HEK293T (cell line): ENCODE measurements at places on chromosomes 1 and 21.

DNA sequence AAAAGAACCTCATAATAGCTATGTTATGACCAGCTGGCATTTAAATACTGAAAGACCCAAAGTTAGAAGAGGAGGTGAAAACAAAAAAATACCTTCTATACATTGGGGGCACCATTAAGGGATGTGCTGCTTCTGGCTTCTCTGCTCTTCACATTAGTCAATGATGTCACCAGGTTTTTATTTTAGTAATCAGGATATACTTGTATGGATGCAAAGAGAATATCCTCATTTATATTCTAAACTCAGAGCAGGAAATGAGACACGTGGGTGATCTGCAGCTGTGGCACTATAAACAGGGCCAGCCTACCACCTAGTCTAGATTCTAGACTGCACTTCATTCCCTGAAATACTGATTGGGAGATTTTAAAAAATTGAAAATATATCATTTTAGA is 51.2 kb downstream of the WLS start:
- DNase-seq, result no peak

- no peak for DNase-seq
Observed at GRCh38 chr1:222043444-222044292, 301.8 kb upstream of the DUSP10 start.

DNA sequence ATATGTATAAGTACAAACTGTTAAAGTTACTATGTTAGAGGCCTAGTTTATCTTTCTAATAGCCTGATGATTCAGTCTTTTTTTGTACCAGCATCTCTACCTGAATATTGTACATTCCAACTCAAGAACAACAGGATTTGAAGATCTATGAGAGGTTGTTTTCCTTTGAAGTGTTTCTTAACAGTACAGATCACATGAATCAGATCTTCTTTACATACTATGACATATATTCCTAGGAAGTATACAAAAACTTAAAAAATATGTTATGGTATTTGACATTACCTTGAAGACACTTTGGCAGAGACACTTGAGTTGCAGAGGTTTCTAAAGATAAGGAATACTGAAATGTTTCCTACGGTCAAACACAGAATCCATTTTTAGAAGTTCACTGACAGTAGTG is 1280.9 kb downstream of the KCNT2 start:
- DNase-seq, result no peak

DNA sequence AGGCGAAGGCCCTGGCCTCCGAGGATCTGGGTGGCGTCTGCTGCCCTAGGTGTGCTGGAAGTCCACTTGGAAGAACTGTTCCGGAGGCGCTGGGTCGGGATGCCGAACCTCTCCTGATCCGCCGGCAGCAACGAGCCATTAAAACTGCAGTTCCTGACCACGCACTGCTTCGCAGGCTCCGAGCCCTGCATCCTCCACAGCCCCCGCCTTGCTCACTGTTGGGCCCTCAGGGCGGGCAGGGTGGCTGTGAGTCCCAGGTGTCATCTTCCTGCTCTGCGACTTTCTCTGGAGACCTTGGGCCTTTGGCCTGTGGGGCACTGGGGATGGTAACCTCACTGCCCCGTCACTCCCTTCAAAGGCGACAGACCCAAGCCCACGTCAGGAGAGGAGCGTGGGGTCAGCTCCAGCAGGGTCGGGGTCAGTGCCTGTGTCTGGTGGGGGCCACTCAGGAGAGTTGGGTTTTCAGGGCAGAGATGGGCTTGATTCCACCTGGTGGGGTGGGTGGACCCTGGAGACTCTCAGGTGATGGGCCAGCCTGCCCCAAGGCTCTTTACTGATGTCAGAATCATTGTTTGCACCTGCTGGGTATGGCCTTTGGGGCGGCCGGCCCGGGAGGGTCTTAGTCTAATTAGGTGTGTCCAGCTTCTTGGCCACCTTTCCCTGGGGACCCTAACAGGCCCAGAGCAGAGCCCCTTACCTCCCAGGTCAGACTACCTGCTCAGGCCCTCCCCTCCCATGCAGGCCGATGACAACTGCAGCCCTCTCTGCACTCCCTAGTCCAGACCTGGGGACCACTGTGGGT is 3.1 kb downstream of the PRXL2B start:
- no peak for DNase-seq

- DNase-seq, result no peak
Observed at GRCh38 chr1:184952428-184952827, 21.9 kb downstream of the NIBAN1 start.

- no peak for DNase-seq
Observed at GRCh38 chr1:59432531-59433439, 135.9 kb downstream of the FGGY start.

DNA sequence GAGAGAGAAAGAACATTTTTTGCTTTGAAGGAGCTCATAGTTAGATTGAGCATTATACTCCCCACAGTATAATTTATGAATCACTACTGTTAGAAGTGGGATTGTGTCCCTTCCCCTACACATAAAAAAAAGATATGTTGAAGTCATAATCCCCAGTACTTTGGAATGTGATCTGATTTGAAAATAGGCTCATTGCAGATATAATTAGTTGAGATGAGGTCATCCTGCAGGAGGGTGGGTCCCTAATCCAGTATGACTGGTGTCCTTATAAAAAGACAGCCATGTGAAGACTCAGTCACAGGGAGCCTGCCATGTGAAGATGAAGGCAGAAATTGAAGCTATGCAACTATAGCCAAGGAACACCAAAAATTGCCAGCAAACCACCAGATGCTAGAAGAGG is 76.4 kb downstream of the TGFB2 start:
- DNase-seq, result no peak

DNA sequence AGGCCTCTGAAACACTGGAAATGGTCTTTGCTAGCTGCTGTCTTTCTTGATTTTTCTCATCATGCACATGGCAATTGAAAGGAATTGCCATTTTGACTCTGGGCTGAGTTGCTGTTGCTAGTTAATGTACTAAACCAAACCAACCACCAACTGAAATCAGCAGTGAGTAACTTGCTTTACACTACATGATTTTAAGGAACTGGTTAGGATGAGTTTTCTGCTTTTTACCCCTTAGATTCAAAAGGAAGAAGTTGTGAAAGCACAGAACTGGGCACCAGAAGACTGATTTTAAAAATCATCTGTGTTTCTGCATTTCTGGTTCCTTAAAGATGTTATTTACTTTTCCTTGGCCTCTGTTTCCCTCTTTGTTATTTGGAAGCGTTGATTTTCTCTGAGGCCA is 361.9 kb downstream of the HLX start:
- no peak for DNase-seq

DNA sequence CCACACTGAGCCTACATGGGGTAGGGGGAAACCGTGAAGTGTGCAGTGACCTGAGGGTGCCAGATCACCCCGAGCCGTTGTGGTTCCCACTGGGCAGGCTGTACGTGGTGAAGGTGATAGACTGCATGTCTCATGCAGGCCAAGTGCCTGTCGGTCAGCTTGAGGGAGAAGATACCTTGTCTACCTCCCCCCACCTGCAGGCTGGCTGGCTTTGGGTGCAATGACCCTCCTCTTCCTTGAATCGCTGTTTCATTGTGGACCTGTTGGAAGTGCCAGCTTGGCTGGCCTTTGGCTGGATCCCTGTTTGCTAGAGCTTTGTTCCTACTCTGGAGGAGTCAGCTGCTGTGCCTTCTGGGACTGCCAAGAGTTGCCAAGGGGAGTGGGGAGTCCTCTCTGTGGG is 92.5 kb downstream of the GALNT2 start:
- DNase-seq, result no peak

DNA sequence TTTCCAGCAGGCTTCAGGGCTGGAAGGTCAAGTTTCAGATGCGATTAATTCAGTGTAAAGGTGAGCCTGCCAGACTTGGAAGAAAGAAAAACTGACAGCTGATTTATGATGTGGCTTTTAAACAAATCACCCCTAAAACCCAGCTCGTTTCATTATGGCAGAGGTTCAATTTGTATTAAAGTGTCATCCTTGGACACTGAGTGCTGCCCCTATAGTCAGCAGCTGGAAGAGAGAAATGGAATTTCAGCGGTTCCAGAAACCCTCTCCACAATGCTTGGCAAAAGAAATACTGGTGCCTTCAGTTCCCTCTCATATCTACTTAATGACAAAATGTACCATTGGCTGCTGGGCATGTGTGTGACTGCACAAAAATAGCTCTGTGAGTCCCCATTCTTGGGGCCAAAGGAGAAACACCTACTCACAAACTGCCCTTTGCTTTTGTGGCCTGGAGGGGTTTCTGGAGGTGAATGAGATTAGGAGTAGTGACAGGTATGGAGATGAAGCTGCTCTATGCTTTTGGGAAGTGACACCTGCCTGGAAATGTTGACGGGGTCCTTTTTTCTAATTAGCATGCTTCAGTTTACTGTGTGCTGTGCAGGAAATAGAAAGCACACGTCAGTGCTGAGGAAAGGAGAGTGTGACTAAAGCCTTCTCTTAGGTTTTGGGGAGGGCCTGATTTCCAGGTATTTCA is 95.1 kb upstream of the TSPAN2 start:
- no peak for DNase-seq

DNA sequence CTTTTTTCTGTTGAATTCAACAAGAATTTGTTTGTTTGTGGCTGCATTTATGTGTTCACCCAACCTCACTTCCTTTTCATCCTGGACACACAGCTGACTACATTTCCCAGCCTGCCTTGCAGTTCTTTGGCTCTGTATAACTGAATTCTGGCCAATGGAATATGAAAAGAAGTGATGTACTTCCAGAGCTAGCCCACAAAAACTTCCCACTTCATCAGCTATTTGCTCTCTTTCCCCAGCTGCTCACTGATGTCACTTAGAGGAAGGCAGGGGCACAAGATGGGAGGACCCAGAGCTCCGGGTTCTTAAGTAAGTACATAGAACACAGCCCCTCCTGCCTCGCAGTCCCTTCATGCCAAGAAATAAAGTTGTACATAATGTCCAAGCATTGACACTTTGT is 235.0 kb upstream of the FGGY start:
- DNase-seq, result peak; percentile 31

DNA sequence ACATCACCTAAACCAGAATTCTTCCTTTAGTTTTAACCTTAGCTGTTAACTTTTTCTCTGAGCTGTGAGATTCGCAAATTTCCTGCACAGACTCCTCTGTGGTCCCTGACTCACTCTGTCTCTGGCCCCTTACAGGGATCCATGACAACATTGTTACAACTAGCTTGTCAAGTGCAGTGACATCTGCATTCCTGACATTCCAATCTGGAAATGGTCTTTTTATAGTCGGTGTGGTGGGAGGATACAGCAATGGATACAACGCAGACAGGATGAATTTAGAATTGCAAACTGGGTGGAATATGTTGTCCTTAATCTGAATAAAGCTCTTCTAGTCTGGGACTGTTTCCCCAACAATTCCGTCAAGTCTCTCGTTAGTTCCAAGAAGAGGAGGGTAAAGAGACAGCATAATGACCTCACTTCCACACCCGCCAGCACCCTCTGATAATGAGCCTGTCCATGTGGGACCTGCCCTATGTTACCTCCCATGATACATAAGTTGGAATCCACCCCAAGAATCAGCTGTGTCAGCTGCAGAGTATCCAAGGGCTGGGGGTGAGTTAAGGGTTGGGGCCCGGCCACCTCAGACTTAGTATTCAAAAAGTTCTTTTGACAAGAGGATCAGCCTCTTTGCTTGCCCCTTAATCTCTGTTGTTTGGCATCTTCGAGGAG is 49.4 kb downstream of the ILDR2 start:
- no peak for DNase-seq

DNA sequence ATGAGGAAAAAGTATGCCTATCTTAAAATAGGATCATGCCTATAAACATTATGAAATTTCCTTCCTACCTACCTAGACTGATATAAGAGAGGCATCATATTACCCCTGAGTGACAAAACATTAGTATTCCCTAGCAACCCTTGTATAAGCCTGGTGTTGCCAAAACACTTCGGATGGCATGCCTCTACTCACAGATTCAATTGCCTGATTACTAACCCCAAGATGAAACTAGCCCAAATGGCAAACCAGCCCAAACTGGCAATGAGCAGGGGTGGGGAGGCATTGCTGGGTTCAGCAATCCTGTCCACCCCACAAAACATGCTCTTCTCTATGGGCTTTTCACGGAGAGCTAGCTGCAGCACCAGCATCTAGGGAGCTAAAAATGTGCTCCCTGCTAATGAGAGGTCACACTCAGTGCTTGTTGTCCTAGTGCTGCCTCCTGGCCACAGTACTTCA is 13.9 kb downstream of the PALMD start:
- DNase-seq, result no peak

GRCh38 chr21:33699277-33699676 is 57.0 kb downstream of the ITSN1 start:
- no peak for DNase-seq

GRCh38 chr1:228210076-228210651 is 2.3 kb downstream of the OBSCN start:
- DNase-seq, result no peak

- no peak for DNase-seq
Observed at GRCh38 chr1:235291599-235292091, 36.3 kb downstream of the ARID4B start.

- no peak for DNase-seq
Observed at GRCh38 chr1:108699375-108700332, 7.5 kb downstream of the PRPF38B start.

- DNase-seq, result no peak
Observed at GRCh38 chr1:109617291-109617801, 2.1 kb downstream of the GNAT2 start.

- peak; percentile 74 for DNase-seq
Observed at GRCh38 chr1:117928881-117929342, 509 bp downstream of the GDAP2 start.

GRCh38 chr1:200299571-200299970 is 110.3 kb downstream of the ZNF281 start:
- DNase-seq, result no peak

GRCh38 chr1:42938645-42939615 is 19.7 kb downstream of the SLC2A1 start:
- no peak for DNase-seq

DNA sequence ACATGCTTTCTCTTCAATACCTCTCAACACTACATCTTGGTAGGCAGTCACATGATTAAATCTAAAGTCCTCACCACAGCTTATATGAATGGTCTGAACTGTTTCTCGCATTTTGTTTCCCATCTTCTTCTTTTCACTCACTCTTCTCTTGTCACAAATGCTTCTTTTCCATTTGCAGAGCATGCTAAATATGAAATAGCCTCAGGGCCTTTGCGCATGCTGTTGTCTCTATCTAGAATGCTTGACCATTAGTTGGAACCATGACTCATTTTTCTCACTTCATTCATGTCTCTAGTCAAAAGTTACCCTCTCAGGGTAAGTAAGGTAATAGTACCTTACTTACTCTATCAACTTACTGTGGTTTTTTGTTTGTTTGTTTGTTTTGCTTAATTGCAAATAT is 239.7 kb downstream of the PTPRC start:
- DNase-seq, result no peak
